Stimulated activated CD4-positive, alpha-beta T cell treated with anti-CD3 and anti-CD28 coated beads, TNF-alpha, amount 100 ng/mL, for 1 hour (primary cell): ENCODE measurements at places on chromosomes 6 and 20.

- DNase-seq: no peak
Measured at GRCh38 chr6:99617131-99617530, 10.5 kb downstream of the PRDM13 start.

DNA sequence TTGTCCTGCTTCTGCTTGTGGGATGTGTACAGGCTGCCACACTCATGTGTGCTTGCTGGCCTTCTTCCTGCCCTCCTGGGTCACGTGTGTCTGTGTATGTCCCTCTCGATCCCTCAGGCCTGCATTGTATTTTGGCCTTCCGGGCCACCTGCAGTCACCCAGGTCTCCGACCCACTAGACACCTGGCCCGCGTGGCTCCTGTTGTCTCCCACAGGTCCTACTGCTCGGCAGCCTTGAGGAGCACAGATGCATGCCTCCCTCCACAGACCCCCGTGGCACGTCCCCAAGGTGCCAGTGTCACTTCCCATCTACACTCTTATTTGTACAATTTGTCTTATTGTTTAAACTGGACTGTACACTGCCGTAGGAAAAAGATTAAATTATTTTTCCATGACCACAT is 43.1 kb downstream of the FOXC1 start:
- no peak for DNase-seq

DNA sequence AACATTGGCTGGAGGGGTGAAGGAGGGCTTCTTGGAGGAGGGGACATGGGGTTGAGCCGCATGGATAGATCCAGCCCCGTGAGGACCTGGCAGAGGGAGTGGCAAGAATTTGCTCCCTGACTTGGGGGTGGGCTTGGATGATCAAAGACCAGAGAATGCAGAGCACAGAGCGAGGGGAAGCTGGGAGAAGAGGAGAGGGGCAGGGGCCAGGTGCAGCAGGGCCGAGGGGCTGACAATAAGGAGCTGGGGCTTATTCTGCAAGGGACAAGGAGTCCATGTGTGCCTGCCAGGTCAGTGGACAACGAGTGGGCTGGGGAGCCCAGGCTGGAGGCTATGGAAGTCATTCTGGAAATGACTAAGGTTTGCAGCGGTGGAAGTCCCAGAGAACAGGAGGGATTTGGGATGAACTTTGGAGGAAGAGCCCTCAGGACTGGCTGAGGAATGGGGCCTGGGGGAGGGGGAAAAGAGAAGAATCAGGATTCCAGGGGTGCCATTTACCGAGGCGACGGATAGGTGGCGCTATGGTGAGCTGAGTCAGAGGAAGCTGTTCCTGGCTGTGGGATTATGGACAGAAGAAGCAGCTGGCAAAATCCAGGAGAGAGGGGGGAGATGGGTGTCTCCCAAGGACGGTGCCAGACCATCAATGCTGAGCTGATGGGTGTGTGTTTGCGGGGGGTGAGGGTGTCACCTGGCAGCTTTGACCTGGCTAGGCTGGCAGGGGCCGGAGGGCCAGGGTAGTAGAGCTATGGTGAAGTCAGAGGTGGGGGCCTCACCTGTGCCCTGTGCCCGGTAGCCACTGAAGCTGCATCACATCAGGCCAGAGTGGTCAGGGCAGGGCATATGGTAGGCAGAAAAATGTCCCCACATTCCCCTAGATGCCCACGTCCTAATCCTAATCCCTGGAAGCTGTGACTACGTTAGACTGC is 7.8 kb downstream of the KCNG1 start:
- DNase-seq: no peak

GRCh38 chr6:146200176-146200575 is 171.3 kb downstream of the GRM1 start:
- DNase-seq: no peak

DNA sequence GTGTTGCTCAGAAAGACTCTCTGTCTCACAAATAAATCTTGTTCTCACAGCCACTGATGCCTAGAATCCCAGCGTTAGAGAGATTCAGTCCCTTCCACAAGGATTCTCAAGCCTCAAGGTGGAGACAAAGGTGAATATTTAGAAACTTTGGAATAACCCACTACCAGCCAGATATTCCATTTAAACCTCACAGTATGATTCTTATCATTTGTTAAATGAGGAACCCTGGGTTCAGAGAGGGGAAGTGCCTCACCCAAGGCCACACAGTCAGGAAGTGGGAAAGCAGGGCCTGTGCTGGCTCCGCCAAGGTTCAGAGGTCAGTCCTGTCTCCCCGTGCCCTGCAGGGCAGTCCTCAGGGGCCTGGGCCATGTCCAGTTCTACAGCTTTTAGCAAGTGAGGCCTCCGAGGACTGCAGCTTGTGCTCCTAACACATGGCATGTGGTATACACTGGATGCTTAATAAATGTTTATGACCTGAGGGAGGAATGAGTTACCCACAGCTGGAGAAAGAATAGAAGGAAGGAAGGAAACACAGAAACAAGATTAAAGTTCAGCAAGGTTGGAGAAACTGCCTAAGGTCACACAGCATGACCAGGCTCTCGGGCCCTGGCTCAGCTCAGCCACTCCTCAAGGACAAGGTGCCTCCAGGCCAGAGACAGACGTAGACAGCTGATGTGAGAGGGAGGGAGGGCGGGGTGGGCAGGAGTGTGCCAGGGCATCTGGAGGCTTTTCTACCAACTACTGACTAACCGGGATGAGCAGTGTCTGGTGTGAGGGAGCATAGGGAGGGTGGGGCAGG is 3.9 kb upstream of the TGM2 start:
- no peak for DNase-seq

DNA sequence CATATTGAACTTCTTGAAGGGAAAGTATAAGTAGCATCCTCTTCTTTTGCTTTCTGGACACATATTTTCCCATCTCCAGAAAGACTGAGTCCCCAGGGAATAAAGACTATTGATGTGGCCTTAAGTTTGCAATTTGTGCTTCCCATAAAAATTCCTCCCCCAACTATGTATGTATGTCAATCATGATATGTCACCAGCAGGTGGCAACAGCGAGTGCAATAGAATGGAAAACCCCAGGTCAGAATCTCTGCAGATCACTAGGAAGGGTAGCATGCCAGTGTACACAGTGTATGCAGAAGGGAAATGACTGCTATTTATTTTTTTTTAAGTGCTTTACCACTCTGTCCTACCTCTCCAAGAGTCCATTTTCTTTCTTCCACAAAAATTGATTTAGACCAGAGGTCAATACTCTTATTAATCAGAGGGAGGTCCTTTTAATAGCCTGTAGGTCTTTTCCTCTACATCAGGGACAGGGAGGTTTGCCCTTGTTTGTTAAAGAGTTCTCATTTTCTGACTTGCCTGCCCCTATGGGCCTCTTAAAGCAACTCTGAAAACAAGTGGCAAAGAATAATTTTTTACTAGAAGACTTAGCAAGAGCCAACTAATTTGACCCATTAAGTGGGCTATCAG is 61.4 kb downstream of the BMP2 start:
- DNase-seq: no peak

DNA sequence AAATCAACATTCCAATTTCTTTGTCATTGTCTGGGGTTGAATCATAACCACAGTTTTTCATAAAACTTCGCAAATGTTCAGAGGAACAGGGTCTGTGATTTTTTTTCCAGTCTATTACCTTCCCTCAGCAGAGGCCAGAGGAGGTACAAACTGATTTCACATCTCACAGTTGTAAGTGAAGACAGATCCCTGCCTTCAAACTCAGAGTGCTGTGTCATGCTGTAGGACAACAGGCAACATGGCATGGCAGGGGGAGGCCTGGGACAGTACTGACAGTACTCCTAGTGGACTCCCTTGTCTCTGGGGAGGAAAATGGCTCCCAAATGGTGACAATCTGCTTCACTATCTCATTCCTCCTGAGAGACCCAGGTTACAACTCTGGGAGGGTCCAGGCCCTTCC is 308.6 kb downstream of the CDC5L start:
- DNase-seq: no peak

DNA sequence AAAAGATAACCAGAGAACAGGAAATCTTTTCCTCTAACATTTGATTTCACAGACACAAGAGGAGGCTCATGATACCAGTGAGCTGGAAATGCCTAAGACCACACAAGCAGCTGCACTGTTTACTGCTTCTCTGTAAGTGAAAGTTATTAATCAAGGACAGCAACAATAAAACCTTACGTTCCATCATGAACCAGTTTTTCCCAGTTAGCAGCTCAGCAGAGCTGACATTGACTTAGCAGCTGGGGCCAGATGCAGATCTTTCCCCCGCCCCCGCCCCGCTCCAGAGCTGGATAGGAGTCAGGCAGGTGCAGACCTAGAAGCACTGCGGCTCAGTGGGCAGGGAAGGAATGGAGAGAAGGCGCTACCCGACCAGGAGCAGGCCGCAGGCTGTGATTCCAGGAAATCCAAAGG is 275.2 kb downstream of the GMDS start:
- DNase-seq: no peak

GRCh38 chr6:169800116-169800667 is 48.8 kb downstream of the ERMARD start:
- DNase-seq: no peak

- no peak for DNase-seq
Measured at GRCh38 chr6:24919056-24919892, 16.5 kb downstream of the RIPOR2 start.

- no peak for DNase-seq
Measured at GRCh38 chr6:3366596-3367413, 90.0 kb downstream of the SLC22A23 start.

DNA sequence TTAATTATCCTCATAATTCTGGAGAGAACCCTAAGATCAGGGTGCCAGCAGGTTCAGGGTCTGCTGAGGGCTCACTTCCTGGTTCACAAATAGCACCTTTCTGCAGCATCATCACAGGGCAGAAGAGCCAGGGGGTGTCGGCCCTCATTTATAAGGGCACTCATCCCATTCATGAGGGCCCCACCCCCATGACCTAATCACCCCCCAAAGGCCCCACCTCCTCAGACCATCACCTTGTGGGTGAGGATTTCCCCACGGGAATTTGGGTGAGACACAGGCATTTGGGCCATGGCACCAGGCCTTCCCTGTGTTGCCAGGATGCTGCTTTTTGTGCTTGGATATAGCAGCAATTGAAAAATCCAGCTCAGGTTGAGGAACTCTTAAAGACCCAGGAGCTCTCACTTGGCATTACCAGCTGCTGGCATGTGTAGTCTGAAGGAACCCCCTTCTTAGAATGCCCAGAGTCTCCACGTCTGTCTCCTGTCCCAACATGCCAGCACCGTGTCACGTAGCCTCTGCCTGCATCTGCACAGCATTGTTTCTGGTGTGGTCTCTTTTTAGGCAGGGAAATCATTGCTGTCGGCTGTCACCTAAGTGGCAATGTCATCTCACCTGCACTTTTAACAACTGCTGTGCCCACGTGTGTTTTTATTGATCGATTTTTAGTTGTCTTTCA is 71.5 kb downstream of the RPP40 start:
- DNase-seq: no peak

- no peak for DNase-seq
Measured at GRCh38 chr20:14633507-14633906, 296.1 kb upstream of the FLRT3 start.

DNA sequence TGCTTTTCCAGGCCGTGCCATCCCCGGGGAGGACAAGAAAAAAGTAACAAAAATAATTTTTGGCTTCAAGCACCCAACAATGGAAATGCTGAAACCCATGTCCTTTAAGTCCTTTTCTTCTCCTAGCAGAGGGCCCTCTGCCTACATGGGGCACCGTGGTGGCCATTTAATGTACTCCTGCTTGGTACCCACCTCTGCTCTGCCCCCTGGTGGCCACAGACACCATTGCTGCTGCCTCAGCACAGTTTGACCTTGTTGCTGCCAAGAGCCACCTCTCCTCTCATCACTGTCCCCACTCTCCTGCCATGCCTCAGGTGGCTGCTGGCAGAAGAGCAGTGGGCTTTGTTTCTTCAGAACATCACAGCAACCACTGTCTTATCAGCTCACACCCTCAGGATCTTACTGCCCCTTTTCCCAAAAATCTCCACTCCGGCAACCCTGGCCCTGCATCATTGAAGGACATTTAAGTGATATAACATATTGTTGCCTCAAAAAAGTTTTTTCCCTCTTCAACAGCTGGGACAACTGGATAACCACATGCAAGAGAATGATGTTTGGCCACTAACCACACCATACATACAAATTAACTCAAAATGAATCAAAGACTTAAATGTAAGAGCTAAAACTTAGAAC is 12.9 kb upstream of the ARMC2 start:
- peak; percentile 60 for DNase-seq

DNA sequence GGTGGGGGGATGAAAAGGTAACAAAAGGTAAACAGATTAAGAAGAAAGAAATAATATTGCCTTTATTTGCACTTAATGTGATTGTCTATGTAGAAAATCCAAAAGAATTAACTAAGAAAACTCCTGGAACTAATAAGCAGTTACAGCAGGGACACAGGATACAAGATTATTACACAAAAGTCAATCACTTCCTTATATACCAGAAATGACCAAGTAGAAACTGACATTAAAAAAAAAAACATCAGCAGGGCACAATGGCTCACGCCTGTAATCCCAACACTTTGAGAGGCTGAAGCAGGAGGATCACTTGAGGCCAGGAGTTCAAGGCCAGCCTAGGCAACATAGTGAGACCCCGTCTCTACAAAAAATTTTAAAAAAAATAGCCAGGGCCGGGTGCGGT is 123.2 kb upstream of the RIPOR2 start:
- no peak for DNase-seq

DNA sequence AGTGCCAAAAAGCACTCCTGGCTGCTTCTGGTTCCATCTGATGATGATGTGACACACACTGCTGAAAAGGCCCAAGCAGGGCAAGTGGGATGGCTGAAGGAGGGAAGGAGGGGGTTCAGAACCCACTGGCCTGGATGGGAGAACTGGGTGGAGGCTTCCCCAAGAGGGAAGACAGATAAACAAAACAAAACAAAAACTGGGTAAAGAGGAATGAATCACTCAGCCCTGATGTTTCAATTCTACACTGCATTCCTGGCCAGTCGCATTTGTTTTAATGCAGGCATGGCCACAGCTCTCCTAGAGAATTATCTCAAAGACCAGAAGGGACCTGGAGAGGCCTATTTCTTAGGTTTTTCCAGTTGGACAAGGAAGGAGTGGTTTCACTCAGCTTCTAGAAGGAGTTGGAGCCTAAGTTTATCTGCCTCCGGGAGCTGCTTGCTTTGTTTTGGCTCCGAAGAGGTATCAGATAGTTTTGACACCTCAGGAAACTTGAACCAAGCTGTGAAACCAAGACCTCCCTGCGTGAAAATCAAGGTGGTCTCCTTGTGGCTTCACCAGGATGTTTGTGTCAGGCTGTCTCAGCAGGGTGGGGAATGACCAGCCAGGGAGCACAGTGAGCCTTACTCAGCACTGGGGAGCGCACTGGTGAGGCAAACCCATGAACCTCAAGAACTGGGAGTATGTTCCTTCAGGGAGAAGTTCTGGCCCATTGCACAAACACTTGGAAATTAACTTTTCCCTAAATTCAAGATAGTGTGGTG is 16.1 kb downstream of the TTPAL start:
- DNase-seq: no peak

GRCh38 chr6:127069659-127070279 is 48.7 kb upstream of the RSPO3 start:
- no peak for DNase-seq

GRCh38 chr6:31663126-31663960 is 1.5 kb downstream of the GPANK1 start:
- no peak for DNase-seq

DNA sequence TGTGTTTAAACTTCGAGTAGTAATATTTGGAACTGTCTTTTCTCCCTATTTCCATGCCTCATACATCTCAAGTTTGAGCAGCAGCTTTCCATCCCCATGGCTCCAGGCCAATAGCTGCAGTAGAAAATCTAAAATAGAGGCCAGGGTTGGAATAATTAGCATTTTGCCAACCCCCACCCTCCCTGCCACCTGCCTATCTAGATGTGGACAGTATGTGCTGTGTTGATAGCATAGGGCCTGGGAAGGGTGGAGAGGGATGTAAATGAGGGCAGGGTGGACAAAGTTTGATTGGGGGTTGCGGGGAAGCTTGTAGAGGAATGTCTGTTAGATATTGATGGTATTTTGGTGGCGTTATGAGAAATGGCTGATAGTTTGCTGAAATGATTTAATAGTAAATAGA is 5.6 kb downstream of the TOP1 start:
- DNase-seq: no peak
